ENCODE measurements at places on chromosomes 2 and 18. TPM values are rescaled to one million over a fixed set of nuclear protein-coding genes. Genes with fewer than 3 reads are reported as not detected.

- no peaks in the 10 kb centered on the region for H3K4me1 ChIP-seq
- no peaks in the 10 kb centered on the region for H3K27me3 ChIP-seq
- DNase-seq: no peak
- H3K27ac ChIP-seq: no peak overlapping the region
- no peak overlapping the region for H3K4me3 ChIP-seq
Observed at GRCh38 chr2:77823028-77823427, 300.9 kb upstream of the LRRTM4 start.

- no peak for DNase-seq
- no peak overlapping the region for H3K4me3 ChIP-seq
- no peaks in the 10 kb centered on the region for H3K27me3 ChIP-seq
Observed at GRCh38 chr2:45993476-45993991, 303.7 kb upstream of the EPAS1 start.

GRCh38 chr2:67476809-67477790 is 80.0 kb downstream of the ETAA1 start:
- no peaks in the 10 kb centered on the region for H3K4me1 ChIP-seq
- H3K27ac ChIP-seq: no peak overlapping the region
- no peaks in the 10 kb centered on the region for H3K27me3 ChIP-seq
- DNase-seq: no peak
- H3K36me3 ChIP-seq: no peaks in the 10 kb centered on the region

Gene TMEM17
- 2.5 TPM for total RNA-seq

Gene ADCY3
- total RNA-seq: 150 TPM

DNA sequence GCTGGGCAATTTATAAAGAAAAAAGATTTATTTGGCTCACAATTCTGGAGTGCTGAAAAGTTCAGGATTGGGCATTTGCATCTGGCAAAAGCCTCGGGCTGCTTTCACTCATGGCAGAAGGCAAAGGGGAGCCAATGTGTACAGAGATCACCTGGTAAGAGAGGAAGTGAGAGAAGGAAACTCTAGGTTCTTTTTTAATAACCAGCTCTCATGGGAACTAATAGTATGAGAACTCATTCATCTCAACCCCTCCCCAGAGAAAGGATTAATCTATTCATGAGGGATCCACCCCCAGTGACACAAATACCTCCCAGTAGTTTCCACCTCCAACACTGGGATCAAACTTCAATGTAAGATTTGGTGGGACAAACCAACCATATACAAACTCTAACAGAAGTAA is 129.0 kb downstream of the EVA1A start:
- H3K27me3 ChIP-seq: no peaks in the 10 kb centered on the region
- H3K4me1 ChIP-seq: no peaks in the 10 kb centered on the region
- H3K27ac ChIP-seq: no peak overlapping the region
- no peaks in the 10 kb centered on the region for H3K36me3 ChIP-seq
- DNase-seq: no peak

- H3K27ac ChIP-seq: no peak overlapping the region
- H3K36me3 ChIP-seq: no peaks in the 10 kb centered on the region
- no peak overlapping the region for H3K4me3 ChIP-seq
Observed at GRCh38 chr2:1586923-1587840, 157.1 kb downstream of the PXDN start.

- H3K27ac ChIP-seq: no peak overlapping the region
- no peaks in the 10 kb centered on the region for H3K27me3 ChIP-seq
- no peaks in the 10 kb centered on the region for H3K36me3 ChIP-seq
- H3K4me1 ChIP-seq: no peaks in the 10 kb centered on the region
- no peak overlapping the region for H3K4me3 ChIP-seq
Observed at GRCh38 chr2:191066919-191067233, 52.9 kb upstream of the STAT1 start.

GRCh38 chr2:217449444-217449843 is 553.4 kb downstream of the TNS1 start:
- H3K27me3 ChIP-seq: no peaks in the 10 kb centered on the region
- no peaks in the 10 kb centered on the region for H3K36me3 ChIP-seq
- no peak for DNase-seq
- H3K4me1 ChIP-seq: no peaks in the 10 kb centered on the region
- H3K27ac ChIP-seq: no peak overlapping the region

DNA sequence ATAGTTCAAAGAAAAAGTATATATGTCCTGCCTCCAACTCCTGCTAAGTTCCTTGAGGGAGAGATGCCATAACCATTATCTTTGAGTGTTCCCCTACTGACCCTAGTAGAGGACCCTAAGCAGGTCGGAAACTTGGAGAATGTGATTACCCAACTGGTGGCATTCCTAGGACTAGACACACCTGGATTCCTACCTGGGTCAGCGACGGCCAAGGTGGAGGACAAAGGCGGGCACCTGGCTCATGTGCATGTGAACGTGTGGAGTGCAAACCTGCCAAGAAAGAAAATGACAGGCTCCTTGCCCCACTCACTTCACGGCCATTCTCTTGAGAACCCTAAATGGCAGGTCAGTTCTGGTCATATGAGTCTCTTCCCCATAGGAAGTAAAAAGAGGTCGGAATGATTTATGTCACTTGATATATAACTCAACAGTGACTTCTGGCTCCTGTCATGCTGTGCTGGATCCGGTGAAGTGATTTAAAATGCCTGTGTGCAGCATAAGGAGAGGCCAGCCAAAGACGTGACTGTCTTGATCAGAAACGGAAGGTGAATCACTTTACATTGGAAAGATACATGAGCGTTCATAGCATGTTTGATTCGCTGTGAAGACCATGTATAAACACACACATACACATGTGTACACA is 371.6 kb downstream of the EIPR1 start:
- H3K27me3 ChIP-seq: no peaks in the 10 kb centered on the region
- no peak overlapping the region for H3K27ac ChIP-seq
- no peaks in the 10 kb centered on the region for H3K36me3 ChIP-seq
- no peak for DNase-seq
- no peaks in the 10 kb centered on the region for H3K4me1 ChIP-seq
- no peak overlapping the region for H3K4me3 ChIP-seq

DNA sequence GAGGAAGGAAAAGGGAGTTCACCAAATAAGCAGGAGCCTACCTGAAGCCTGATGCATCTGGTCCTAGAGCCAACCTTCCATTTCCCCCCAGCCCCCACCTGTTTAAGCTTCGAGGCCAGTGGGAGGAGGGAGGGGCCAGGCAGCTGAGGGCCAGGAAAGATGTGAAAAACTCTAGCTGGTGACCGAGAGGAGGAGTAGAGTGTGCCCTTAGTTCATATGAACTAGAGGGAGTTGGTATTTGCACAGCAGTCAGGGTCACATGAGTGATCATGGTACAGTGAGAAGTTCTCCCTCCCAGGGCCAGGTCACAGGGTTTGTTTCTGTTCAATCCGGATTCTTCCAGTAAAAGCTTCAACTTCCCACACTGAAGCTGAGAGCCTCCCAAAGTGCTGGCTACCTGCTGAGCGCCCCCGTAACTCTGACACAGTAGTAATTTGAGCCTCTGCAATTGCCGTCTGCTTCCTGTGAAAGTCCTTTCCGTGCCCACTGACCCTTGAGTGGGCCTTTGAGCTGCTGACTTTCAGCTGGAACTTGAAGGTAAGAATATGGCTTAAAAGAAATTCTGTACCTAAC is at the start of gene SULT1C2:
Gene SULT1C2 (plus strand): TSS at position 362 of the 573 bp plus-strand sequence. CDS start 4,773 bp downstream, outside the sequence.
- no peaks in the 10 kb centered on the region for H3K4me1 ChIP-seq
- no peak within 1 kb of the TSS for H3K4me3 ChIP-seq
- no peaks in the 10 kb centered on the region for H3K27me3 ChIP-seq
- no peak for DNase-seq
- H3K36me3 ChIP-seq: no peaks in the 10 kb centered on the region
- H3K27ac ChIP-seq: no peak within 1 kb of the TSS

Gene LOXHD1
- total RNA-seq: 0.32 TPM

DNA sequence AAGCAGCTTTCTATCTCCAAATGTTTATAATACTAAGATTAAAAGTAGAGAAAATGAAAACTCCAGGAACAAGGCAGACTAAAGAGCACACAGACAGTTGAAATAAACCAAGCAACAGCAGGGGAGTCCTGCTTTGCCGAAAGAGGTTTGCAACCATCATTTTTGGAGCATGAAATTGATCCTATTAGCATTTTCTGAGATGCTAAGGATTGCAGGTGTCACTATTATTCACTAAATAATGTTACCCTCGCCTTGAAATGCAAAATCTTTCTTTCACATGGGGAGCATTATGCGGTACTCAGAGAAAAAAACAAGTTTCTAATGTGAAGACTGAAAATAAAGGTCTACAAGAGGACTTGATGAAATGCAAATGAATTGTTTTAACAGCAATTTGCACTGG is 81.7 kb upstream of the DNAJC10 start:
- DNase-seq: no peak
- no peak overlapping the region for H3K27ac ChIP-seq
- no peaks in the 10 kb centered on the region for H3K36me3 ChIP-seq
- no peak overlapping the region for H3K4me3 ChIP-seq
- H3K4me1 ChIP-seq: no peaks in the 10 kb centered on the region

Gene INHA
- 79.4 TPM for total RNA-seq

- no peak overlapping the region for H3K4me3 ChIP-seq
- no peaks in the 10 kb centered on the region for H3K4me1 ChIP-seq
- H3K36me3 ChIP-seq: no peaks in the 10 kb centered on the region
Observed at GRCh38 chr18:25454270-25454659, 102.3 kb upstream of the ZNF521 start.

- no peaks in the 10 kb centered on the region for H3K36me3 ChIP-seq
- DNase-seq: no peak
- no peak overlapping the region for H3K4me3 ChIP-seq
Observed at GRCh38 chr18:61553045-61553659, 219.9 kb downstream of the CDH20 start.

DNA sequence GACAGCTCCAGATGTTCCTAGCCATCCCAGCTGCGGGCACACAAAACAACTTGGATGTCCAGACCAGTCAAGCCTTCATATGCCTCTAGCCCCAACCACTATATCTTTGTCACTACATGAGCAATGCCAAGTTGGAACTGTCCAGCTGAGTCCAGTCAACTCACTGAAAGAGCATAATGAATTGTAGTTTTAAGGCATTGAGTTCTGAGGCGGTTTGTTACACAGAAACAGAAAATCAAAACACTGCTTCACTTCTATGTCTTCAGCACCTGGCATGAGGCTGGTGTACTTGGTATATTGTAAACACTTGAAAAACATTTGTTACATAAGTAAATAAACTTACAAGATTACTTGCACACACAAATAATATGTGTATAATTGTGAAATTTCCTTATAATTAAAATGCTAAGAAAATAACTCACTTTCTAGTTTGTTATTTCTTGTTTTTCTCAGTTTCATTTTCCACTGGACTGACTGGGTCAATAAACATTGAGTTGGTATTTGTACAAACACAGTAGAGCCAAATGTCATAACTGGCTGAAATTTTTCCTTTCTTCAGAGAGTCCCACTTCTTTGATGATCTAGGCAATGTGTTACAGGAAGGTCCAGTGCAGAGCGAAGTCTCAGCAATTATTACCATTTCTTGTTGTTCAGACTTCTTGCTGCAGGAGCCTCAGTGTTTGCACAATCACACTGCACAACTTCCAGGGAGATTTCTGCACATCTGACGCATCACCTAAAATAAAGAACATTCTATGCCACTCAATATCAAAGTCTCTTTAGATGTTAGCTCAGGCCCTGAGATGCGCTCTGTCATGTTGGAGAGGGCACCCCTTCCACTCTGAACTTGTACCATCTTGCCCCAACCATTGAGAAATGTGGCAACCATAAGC is 38.2 kb upstream of the DPP4 start:
- no peak overlapping the region for H3K4me3 ChIP-seq
- peaks cover 1% of the 10 kb centered on the region for H3K4me1 ChIP-seq
- H3K27ac ChIP-seq: no peak overlapping the region
- H3K27me3 ChIP-seq: no peaks in the 10 kb centered on the region

Gene ARL5A
- total RNA-seq: 37.3 TPM

GRCh38 chr2:19496646-19497045 is 138.2 kb upstream of the OSR1 start:
- H3K27ac ChIP-seq: no peak overlapping the region
- H3K36me3 ChIP-seq: no peaks in the 10 kb centered on the region
- H3K27me3 ChIP-seq: no peaks in the 10 kb centered on the region
- no peaks in the 10 kb centered on the region for H3K4me1 ChIP-seq
- no peak for DNase-seq

GRCh38 chr2:75506101-75506697 is 54.5 kb downstream of the EVA1A start:
- H3K27me3 ChIP-seq: no peaks in the 10 kb centered on the region
- no peak overlapping the region for H3K4me3 ChIP-seq
- H3K36me3 ChIP-seq: no peaks in the 10 kb centered on the region
- no peak overlapping the region for H3K27ac ChIP-seq
- no peaks in the 10 kb centered on the region for H3K4me1 ChIP-seq

DNA sequence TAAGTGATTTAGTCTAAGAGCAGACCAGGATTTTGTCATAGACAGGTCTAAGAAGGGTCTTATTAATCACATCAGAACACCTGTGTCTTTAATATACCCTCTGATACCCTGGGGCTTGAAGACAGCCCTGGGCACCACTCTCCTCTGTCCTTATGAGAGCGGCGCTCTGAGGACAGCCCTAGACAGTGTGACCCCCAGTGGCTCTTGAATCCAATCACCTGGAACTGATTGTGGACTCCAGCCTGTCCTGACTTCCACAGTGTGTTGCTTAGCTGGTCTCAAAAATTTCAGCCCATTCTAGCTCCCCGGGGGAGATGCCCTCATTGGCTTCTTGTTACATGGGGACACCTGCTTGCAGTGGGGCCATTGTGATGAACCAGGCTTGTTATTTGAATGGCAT is 195.8 kb upstream of the SMAD2 start:
- no peak overlapping the region for H3K4me3 ChIP-seq
- no peak for DNase-seq
- H3K36me3 ChIP-seq: no peaks in the 10 kb centered on the region
- peaks cover 9% of the 10 kb centered on the region for H3K4me1 ChIP-seq

Gene C18orf63
- not detected for total RNA-seq

Gene EHD3
- total RNA-seq: 3.2 TPM
